Umbilical cord (tissue), 2 donors: ENCODE measurements at places on chromosomes 3 and 15. TPM values are rescaled to one million over a fixed set of nuclear protein-coding genes. Genes with fewer than 3 reads are reported as not detected.

The POLQ gene
- total RNA-seq = 2.4 TPM

The CLSTN2 gene
- 8.9 TPM for total RNA-seq

The ACP3 gene
- 8.4 TPM for total RNA-seq

The LHFPL4 gene
- total RNA-seq = 0.48 TPM

The CLEC3B gene
- total RNA-seq = 18.3 TPM

The CACNA1D gene
- 11.6 TPM for total RNA-seq

The GPR27 gene
- total RNA-seq = 1.2 TPM
